ENCODE measurements at places on chromosomes 7 and 10.
A peak's percentile ranks its signal among the peaks of the same experiment; 100 is the strongest.

DNA sequence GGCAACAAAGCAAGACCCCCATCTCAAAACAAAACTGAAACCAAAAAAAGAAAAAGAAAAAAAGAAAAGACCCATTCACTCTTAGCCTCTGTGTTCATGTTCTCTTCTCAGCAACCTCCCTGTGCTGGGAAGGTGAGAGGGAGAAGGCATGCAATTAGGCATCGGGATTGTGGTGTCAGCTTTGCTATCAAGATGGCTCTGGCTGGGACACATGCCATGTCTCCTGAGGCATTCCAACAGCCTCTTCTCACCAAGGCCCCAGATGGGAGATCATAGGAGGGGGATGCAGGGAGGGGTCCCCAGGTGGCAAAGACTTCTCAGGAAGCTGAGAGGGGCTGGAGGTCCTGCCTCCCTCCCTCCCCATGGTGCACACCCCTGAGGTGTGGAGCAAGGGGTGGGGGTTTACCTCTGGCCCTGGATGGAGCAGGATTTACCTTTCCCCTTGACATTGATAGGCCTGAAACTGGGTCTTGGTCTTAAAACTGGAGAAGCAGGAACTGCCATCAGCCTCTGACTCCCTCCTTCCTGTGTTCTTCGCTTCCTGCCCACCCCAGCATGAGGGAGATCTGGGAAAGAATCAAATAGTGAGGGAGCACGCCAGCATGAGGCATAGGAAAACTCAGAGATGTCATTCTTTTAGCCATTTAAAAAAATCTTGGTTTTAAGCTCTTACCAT, 96.2 kb upstream of the DUSP5 start:
- no peak for DNase-seq

DNA sequence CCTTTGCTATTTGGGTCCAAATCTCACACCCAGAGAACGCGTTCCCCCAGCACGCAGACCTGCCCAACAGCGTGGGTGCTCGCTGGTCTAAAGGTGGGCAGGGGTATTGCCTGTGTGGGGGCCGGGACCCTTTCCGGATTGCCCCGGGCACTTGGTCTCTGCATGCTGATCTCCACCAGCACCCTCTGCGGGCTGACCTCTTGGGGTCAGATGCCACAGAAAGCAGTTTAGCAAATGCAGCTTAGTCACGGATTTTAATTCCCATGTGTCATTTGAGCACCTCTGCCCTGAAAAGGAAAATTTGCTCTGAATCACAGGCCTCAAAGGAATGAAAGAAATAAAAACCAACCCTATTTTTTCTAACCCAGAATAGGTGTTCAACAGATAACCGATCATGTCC, 46.7 kb downstream of the PKD1L1 start:
- DNase-seq, result no peak

DNA sequence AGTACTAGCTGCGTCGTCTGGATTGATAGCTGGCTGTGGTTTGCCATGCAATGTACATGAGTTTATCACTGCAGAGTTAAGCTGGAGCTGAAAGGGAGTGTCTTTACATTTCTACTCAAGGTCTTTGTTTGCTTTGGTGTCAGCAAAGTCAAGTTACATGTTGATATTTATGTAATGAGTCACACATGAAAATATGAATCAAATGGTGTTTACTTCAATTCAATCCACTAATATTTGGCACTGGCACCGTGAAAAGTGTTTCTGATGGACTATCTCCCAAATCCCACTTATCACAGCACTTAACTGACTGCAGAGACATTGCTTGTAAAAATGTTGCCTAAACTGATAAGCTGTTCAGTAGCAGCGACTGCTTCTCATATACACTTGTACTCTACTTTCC, 395.9 kb downstream of the TFEC start:
- no peak for DNase-seq

DNA sequence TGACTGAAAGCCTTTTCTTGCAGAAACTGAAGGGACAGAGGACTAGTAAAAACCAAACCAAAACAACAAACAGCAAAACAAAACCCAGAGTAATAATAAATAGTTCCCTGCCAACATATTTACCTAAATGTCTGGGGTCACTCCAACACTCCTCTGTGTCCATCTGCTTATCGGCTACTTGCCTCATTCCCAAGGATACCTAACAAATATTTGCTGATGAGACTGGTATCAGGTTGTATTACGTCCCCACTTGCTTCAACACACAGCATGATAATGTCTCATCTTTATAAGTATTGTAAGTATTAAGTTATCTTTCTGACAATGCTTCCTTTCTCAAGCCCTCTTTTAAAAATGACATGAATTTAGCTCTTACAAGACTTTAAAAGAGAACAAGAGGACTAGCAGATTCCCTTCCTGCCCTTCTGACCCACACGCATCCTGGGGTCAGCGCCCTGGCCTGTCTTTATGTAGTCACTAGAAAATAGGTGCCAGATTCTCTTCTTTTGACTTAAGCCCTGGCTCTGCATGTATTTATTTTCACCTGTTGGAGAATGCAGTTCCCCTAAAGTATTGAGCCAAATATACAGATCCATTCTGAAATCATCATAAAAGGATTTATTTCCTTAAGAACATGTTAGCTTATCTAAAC, 110.2 kb downstream of the SEM1 start:
- DNase-seq, result no peak

- DNase-seq, result no peak
Observed at GRCh38 chr7:116793795-116794340, 68.5 kb upstream of the CAPZA2 start.

DNA sequence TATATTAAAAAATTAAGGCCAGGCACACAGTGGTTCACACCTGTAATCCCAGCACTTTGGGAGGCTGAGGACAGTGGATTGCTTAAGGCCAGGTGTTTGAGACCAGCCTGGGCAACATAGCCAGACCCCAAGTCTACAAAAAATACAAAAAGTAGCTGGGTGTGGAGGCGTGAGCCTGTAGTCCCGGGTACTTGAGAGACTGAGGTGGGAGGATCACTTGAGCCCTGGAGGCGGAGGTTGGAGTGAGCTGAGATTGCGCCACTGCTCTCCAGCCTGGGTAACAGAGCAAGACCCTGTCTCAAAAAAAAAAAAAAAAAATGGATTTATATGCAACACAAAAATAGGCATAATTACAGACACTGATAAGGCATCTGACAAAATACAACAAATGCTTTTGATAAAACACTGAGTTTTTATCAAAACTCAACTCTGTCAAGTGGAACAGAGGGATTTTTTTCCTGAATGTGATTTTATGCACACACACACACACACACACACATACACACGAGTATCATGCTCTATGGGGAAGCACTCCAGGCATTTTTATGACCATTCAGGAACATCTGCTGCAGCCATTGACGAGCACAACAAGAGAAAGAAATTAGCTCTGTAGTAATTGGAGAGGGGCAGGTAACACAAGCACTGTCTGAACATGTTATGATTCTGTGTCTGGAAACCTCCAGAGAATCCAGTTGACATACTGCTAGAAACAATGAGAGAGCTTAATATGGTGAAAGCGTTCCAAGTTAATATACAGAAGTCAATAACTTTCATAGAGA, 193.1 kb downstream of the WDR37 start:
- no peak for DNase-seq

GRCh38 chr7:36005293-36005692, 147.8 kb upstream of the EEPD1 start:
- no peak for DNase-seq

GRCh38 chr7:47405921-47406800, 175.8 kb downstream of the TNS3 start:
- no peak for DNase-seq

DNA sequence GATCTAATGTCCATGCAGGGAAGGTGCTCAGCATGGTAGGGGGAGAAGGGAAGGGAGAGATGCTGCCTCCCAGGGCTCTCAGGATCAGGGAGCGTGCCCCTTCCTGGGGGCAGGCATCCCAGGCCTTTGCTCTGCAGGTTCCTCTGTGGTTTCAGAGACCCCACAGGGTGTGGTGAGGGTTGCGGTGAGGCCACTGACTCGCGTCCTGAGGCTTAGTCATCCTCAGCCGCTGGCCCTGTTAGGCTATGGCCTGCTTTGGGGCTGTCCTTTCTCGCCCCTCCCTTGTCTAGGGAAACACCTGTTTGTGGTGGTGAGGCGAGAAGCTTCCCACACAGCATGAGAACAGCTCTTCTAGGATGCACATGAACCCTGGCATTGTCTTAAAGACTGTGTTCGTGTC, 558.3 kb upstream of the FOXK1 start:
- no peak for DNase-seq

DNA sequence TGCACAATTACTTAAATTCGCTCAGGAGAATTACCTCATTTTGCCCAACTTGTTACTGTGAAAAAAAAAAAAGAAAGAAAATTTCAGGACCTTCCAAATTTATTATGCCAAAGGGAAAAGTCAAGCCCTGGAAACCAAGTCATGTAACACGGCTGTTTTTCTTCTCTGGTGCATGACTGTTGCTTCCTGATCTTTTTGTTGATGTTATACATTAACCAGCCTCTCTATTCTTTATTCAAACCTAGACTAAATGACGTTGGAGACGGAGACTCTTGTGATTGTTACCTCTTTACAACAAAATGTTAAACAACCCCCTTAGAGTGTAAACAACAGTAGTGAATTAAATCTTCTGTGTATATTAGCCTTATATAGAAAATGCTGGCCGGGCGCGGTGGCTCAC, 16.1 kb upstream of the ZC3HAV1 start:
- DNase-seq, result no peak

- DNase-seq, result no peak
Observed at GRCh38 chr7:128164061-128164954, 76.8 kb upstream of the LEP start.

- DNase-seq, result no peak
Observed at GRCh38 chr7:73880755-73881328, 19.9 kb downstream of the TMEM270 start.

- DNase-seq, result no peak
Observed at GRCh38 chr7:135879233-135879632, 97.9 kb downstream of the MTPN start.

- peak; percentile 80 for DNase-seq
Observed at GRCh38 chr7:1940402-1940786, 270.3 kb downstream of the ELFN1 start.

DNA sequence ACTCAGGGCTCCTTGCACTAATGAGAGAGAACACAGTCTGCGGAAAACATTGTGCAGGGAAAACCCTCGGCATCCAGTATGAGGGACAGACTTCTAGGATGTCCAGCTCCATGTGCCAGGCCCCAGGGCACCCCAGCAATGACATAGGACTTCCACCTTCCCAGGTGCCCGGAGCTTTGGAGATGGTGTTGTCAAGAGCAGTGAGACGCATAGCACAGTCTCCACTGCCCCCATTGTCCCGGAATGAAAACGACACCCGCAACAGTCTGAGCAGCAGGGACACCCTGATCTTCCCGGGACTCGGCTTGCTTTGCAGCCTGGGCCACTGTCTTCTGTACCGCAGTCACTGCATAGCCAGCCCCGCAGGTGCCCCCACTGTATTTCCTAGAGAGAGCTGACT, 339.2 kb upstream of the ADARB2 start:
- no peak for DNase-seq

DNA sequence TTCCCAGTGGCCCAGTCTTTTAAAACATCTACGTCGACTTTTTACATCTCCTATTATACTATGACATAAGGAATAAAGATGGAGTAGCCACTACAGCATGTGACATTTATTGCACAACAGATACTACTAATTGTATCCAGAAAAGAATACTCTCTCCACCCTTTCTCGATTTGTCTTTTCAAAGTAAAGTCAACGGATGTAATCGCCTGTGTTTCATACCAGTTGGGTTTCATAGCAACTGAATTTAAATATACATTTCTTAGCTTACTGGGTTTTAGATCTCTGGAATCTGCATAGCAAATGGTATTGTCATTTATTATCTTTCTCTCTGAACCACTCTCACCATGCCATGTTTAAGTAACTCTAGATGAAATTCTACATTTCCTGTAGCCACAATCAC, 86.4 kb upstream of the TRIL start:
- DNase-seq, result no peak

GRCh38 chr10:113780681-113781250, 29.3 kb downstream of the PLEKHS1 start:
- DNase-seq, result no peak

- DNase-seq, result no peak
Observed at GRCh38 chr7:21063106-21063505, 276.4 kb upstream of the SP8 start.

- DNase-seq, result no peak
Observed at GRCh38 chr7:84190016-84190705, 4.4 kb downstream of the SEMA3A start.

- DNase-seq, result no peak
Observed at GRCh38 chr7:155509725-155510551, 36.4 kb downstream of the CNPY1 start.

DNA sequence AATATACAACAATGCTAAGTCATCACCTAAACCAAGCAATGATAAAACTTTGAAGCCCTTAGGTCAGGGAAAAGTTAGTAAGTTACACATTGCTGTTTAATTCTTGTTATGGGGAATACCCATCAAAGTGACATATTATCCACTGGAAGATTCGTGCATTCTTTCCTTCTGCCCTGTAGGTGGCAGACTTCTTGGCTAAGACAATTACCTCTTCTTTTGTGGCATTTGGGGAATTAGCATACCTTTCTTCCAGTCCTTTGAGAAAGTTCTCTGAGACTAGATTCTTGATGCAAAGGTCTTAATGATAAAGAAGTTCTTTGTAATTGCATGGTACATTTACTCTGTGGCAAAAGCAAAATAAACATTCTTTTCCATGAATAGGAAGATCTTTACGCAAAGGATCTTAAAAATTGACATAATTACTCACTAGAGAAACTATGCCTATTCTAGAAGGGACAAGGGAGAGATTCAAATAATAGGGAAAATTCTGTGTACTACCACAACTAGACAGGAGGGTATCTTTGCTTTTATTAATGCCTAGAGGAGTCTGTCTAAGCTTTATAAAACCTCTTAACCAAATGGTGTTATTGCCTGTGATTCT, 395.9 kb downstream of the GRM8 start:
- no peak for DNase-seq

DNA sequence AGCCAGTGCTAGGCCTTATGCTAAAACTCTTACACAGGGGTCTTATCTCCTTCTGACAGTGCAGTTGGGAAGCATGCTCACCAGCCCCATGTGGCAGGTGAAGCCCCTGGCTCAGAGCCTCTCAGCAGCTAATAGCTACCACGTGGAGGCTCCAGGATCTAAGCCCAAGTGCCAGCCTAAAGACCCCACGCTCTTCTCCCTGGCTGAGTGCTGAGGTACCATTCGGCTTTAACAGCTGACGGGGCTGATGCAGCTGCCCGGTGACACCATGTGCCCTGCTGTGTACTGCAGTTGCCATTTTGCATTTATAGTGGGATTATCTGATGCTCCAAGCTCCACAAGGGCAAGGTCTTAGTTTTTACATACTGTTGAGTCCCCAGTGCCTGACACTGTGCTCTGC, 515.7 kb upstream of the GALNT17 start:
- no peak for DNase-seq

- DNase-seq, result no peak
Observed at GRCh38 chr7:91135703-91136430, 128.4 kb upstream of the FZD1 start.

DNA sequence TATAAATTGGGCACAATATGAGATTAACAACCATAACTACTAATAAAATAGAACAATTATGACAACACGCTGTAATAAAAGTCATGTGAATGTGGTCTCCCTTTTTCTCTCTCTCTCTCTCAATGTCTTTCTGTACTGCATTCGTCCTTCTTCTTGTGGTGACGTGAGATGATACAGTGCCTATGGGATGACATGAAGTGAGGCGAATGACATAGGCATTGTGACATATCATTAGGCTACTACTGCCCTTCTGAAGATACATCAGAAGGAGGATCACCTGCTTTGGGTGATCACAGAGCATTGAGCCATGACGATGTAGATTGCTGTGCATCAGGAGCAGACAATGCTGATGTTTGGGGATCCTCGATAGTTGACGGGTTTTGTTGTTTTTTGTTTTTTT, 171.6 kb downstream of the HERPUD2 start:
- DNase-seq, result no peak

Measured in stimulated activated CD8-positive, alpha-beta memory T cell treated with anti-CD3 and anti-CD28 coated beads, Interleukin-12 subunit alpha, Interleukin-12 subunit beta, amount 100 ng/mL, for 1 hour (primary cell).